NCI-H2107 (cell line): ENCODE measurements at places on chromosomes 4 and X.
A peak's percentile ranks its signal among the peaks of the same experiment; 100 is the strongest.

- DNase-seq = no peak
Observed at GRCh38 chr4:150005537-150005936, 72.7 kb upstream of the DCLK2 start.

- no peak for DNase-seq
Observed at GRCh38 chr4:1329408-1330371, 17.3 kb upstream of the UVSSA start.

- no peak for DNase-seq
Observed at GRCh38 chrX:149837639-149838038, 43.3 kb upstream of the MAGEA8 start.

DNA sequence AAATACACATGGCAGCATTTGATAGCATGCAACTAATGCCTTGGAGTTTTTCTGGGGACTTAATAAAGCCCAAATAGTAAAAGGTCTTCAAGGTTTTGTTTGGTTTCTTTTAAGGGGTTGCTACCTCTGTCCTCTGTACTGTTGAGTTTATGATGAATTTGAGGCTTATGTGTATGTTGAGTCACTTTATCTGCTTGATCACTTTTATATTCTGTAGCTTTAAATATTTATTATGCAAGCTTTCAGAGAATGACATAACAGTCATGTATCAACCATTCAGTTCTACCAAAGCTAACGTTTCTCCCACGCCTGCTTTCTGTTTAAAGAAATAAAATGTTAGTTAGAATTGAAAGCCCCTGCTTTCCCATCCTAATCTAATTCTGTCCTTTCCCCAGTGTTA is 122.2 kb downstream of the NHS start:
- DNase-seq = no peak

GRCh38 chrX:21745756-21746155 is 12.2 kb downstream of the SMPX start:
- DNase-seq = peak; percentile 47

GRCh38 chr4:112765317-112765974 is 128.5 kb downstream of the LARP7 start:
- DNase-seq = no peak

- DNase-seq = no peak
Observed at GRCh38 chrX:39805022-39805421, 292.7 kb downstream of the BCOR start.

DNA sequence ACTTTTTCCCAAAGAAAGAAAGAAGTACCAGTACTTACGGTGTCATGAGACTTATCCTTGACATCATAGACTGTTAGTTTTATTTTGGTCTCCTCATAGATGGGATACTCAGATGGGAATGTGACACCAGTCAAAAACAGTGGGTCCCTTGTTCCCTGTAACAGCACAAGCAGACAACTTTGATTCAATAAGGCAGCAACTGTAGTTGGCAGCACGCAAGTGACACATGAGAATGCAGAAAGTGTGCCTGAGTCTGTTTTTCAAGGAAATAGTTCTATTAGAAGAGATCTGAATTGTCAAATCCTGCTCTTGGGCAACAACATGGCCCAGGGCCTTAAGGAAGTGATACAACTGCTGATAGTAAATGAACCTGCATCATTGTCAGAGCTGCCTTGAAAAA is 443.2 kb downstream of the INPP4B start:
- no peak for DNase-seq
